ENCODE measurements at places on chromosomes 2 and 18.

- no peak for DNase-seq
These were observed 557.1 kb downstream of the TNS1 start for GRCh38 chr2:217445723-217446122.

DNA sequence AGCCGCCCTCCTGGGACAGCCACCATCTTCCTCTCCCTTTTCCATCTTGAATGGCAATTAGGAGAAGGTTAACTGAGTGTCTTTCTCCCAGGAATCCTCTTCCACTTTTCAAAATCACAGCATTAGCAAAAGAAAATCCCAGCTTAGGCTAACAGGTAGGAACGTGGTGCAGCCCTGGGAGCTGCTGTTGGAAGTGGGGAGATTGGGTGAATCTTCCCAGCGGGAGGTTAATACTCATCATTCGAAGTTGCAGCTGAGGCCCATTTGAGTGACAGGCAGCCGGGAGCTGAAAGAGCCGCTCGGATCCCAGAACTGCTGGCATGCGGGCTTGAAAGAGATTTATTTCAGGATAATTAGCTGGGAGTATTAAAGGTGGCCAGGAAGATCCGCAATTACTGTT, 306.0 kb downstream of the BCL11A start:
- no peak for DNase-seq

- peak; percentile 24 for DNase-seq
These were observed 20.8 kb upstream of the TMX3 start for GRCh38 chr18:68735483-68736343.

DNA sequence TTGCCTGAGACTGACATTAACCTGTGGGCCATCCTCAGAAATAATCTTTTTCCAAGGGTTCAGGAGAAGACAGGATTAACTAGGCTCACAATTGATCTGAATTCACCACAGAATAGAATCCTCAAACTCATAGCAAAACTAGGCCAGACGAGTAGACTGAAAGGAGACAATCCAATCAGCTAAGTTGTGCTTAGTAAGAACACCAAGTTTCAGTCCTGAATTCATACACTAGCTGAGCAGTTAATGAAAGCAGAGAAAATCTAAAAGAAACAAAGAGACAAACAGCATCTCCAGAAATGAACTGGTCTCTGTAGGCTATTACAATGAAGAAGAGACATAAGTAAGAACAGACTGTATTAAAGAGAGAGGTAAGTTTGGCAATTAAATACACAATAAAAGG, 89.5 kb downstream of the GORASP2 start:
- DNase-seq: no peak

DNA sequence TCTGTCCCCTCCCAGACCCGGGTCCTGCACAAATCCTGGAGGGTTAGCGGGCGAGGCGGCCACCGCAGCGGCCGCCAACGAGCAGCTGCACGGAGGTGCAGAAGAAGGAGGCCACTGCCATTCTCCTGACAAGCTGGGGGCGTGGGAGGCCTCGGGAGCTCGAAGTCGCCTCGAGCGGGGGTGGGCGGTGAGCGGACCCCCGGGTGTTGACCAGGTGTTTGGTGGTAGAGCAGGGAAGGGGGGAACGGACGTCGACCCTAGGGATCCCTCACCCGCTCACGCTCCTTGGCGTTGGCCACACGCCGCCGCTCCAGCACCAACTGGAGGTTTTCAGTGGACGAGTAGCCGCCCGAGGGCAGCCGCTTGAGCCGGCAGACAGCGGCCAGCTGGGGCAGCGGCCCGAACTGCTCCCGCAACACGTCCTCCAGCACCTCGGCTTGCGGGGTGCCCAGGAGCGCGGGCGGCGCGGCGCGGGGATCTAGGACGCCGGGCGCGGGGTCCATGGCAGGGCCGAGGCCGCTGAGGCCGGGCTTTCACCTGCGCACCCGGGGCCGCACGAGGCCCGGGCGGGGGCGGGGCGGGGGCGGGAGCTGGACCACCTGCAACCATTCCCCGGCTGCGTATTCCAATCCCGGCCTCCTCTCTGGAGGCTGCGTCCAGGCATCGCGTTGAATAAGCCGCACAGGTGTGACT, at the start of gene FIGLA:
Gene FIGLA, minus strand, starts transcription at position 508 of the 693 bp plus-strand sequence. Its CDS starts 5 bp downstream, at position 503.
- DNase-seq: no peak

DNA sequence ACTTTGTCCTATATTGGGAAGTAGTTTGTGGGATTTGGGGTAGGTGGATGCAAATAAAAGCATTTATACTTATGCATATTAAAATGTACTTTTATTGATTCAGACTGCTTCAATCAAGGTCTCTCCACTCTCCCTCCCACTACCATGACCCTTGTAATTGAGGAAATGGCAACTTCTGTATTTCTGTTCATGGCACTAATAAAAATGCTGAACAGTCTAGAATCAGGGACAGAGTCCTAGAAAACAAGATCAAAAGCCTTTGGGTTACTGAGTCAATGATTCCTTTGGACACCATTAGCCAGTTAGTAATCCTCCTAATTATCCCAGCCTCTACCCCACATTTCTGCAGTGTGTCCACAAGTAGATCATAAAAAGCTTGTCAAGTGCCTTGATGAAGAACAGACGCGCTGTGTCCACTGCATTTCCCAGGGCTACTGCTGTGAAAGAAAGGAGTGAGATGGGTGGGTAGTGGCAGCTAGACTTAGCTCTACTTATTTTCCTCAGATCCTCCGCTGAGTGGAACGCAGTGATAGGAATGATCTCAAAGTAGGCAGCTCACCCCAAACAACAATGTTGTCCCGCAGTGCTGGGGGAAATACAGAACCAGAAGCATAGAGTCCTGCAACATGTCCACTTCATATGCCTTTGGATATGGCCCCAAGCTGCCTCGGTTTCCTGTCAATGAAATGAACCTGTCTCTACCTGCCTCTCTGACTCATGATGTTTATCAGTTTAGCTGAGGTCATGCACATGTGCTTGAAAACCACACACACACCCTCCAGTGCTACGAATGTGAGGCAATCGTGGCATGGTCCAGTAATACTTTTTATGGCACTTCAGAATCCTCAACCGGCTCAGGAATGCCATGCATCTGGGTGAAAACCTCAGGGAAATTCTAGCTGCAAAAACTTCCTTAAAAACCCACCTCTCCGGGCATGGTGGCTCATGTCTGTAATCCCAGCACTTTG, 115.5 kb downstream of the COL6A3 start:
- DNase-seq: no peak

- no peak for DNase-seq
These were observed 98.0 kb upstream of the CXCR4 start for GRCh38 chr2:136215908-136216472.

- DNase-seq: no peak
These were observed 8.6 kb downstream of the CLIP4 start for GRCh38 chr2:29123617-29124349.

DNA sequence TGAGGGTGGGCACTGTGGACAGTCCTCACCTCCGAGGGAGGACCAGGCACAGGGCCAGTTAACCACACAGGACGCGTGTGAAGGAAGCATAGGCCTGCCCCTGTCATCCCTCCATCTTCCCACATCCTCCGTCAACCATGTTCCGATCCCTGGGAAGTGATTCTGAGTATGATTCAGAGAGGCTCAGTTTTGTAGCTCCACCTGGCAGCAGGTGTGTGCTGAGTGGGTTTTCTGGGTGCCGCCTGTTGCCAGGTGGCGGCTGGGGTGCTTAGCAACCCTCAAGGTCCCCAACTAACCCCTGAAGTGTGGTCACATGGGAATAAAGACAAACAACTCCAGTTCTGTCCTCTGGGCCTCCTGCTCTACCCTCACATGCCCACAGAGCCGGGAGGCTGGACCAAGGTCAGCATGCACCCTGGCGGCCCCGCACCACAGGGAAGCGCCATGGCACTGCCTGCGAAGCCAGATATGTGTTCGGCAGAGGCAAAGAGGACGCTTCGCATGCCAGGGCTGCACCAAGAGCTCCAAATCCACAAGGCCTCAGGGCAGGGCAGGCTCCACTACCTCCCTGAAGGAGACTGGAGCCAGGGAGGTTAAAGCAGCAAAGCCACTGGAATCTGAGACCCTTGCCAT, 60.0 kb downstream of the ADCY3 start:
- no peak for DNase-seq
